Activated T-helper 1 cell treated with anti-CD3 and anti-CD28 coated beads, Interleukin-2, amount 50 U/mL, for 16 hours (primary cell): ENCODE measurements at places on chromosomes 1 and 21.
A peak's percentile ranks its signal among the peaks of the same experiment; 100 is the strongest.

- no peak for DNase-seq
Observed at GRCh38 chr1:75188892-75189291, 54.7 kb downstream of the LHX8 start.

DNA sequence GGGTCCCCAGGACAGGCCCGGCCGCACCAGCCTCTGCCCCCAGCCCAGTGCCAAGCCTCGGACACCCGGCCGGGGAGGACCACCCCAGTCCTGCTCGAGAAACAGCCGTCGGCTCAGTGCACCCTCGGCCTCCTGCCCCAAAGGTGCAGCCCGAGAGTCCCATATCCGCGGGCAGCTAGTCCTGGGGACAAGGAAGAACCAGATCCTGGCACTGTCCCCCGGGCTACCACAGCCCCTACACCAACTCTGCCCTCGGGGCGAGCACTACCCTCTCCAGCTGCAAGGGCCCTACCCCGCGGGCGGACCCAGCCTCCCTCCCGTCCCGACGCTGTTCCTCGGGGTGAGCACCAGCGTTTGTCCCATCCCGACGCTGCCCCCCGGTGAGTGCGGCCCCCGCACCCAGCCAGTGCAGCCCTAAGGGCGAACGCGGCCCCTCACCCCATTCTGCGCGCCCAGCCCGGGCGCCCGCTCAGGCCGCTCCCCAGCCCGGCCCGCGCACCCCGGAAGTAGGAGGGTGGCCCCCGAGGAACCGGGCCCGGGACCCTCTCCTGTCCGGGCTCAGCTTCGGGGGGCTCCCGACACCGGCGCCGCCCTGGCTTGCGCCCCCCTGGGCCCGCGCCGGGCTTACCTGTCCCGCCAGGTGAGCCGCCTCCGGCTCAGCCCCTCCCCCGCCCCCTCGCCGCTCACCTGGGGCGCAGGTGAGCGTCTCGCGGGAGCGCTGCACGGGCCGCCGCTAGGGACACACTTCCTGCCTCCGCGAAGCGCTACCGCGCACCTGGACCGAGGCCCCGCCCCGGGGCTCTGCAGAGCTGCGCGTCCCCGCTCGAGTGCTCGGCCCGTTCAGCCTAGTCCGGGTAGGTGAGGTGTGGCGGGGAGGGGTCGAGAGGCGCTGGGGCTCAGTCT, at the start of gene KDF1:
Gene KDF1, minus strand, starts transcription at position 747 of the 903 bp plus-strand sequence. CDS start 8,088 bp downstream, outside the sequence.
- DNase-seq = peak; percentile 28

DNA sequence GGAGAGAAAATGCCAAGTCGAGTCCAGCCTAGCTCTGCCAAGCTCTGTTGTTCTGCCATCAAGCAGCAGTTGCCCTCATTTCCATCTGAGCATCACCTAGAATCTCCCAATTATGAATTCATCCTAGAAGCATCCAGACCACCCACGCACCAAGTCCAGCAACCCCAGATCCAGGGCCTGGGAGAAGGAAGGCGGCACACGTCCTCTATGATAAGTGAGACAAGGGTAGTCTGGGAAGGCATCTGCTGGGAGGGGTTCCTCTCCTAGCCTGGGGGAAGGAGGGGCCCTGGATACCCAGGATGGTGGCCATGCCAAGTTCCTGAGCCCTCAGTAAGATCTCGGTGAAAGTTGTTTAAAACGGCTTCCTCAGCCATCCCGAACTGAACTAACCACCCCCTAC, 70.7 kb downstream of the VWA5B1 start:
- DNase-seq = no peak

GRCh38 chr1:214698559-214698958, 95.6 kb downstream of the CENPF start:
- no peak for DNase-seq

- no peak for DNase-seq
Observed at GRCh38 chr1:211756471-211757020, 74.0 kb downstream of the LPGAT1 start.

DNA sequence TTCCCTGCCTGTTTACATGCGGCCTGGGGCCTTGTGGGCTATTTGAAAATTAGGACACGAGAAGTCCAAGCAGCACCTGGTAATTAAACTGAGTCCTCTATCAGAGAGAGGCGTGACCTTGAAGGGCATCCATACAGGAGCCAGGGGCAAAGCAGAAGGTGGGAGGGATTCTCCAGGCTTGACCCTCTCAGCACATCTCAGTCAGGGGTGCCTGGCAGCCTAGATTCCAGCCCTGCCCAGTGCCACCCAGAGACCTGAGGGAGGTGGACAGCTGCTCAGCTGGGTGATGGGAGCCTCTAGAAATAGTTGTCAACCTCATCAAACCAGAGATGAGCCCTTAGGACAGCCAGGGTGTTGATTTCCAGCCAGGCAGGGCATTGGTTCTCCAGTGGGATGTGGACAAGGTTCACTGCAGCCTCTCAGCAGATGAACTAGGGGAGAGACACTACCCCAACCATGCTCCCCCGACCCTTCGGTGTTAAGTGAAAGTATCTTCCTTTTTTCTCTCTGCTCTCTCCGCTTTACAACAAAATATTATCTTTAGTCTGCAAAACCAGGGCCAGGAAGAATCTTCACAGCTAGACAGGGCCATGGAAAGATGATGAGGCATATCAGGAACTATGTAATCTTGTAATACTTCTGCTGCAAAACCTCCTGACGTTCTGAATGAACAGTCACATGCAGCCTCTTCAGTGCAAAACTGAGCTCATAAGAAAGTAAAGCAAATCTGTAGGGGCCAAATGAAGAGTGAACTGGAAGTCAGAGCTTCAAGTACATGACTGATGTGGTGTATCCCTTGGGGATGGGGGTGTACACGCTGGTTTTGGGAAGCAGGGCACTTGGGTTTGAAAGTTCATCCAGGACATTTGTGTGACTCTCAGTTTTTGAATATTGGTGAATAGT, 35.9 kb upstream of the ATP5PO start:
- DNase-seq = no peak

- no peak for DNase-seq
Observed at GRCh38 chr1:110107867-110108469, 4.3 kb upstream of the UBL4B start.

GRCh38 chr21:34009193-34009592, 64.2 kb upstream of the MRPS6 start:
- no peak for DNase-seq

- no peak for DNase-seq
Observed at GRCh38 chr1:14366091-14367018, 232.1 kb upstream of the KAZN start.

DNA sequence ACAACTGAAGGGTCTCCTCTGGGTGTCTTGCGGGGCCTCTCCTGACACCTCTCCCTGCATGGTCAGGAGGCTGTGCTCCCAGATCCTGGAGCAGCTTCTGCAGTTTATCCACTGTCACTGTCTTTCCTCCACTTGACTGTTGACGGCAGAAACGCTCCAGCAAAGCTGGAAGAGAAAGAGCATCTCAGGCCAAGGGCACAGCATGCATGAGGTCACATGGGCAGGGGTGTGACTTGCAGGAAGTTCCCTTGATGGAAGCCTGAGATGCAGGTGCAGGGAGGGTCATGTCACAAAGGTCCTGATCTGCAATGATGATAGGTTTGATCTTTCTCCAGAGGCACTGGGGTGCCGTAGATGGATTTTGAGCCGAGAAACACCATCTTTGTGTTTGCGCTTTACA, 23.3 kb downstream of the SLC44A3 start:
- no peak for DNase-seq

DNA sequence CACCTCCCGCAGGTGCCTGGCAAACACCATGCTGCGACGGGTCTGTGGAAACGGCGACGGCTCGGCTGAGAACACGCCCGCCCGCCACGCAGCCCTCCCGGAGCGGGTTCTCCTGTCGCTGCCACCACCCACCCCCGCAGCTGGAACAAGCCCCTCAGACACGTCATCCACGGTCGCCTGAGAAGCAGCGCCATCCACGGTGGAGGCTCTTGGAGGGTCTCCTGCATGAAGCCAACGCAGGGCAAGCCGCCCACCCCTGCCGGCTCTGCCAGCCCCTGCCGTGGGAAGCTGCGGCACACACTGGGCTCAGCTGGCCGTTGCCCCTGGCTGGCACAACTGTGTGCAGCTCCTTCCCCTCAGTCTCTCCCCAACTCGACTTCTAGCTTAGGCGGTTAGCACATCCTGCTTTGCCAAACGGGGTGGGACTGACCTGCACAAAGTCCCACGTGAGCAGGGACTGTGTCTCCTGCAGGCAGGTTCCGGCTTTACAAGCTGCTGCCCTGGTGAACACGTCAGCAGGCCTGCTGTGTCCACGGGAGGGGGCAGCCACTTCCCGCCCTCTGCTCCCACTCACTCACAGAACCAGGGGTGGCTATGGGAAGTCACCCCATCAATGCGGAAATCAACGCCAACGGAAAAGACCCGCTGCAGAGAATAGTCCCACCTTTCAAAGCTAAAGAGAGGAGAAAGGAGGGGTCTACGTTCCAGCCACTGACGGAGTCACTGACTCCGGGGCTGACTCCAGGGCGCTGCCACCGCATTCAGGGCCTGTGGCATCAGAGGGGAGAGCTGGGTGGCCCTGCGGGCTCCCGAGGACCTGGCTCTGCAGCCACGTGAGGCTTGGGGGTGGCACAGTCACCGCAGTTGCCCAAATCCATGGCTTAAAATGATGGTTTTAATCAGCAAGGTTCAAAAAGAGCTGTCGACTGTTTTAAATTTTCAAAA, 10.3 kb downstream of the POFUT2 start:
- no peak for DNase-seq

GRCh38 chr21:32132881-32133280, 146.0 kb downstream of the MIS18A start:
- no peak for DNase-seq

GRCh38 chr1:84776639-84777038, 86.4 kb upstream of the SSX2IP start:
- DNase-seq = no peak

DNA sequence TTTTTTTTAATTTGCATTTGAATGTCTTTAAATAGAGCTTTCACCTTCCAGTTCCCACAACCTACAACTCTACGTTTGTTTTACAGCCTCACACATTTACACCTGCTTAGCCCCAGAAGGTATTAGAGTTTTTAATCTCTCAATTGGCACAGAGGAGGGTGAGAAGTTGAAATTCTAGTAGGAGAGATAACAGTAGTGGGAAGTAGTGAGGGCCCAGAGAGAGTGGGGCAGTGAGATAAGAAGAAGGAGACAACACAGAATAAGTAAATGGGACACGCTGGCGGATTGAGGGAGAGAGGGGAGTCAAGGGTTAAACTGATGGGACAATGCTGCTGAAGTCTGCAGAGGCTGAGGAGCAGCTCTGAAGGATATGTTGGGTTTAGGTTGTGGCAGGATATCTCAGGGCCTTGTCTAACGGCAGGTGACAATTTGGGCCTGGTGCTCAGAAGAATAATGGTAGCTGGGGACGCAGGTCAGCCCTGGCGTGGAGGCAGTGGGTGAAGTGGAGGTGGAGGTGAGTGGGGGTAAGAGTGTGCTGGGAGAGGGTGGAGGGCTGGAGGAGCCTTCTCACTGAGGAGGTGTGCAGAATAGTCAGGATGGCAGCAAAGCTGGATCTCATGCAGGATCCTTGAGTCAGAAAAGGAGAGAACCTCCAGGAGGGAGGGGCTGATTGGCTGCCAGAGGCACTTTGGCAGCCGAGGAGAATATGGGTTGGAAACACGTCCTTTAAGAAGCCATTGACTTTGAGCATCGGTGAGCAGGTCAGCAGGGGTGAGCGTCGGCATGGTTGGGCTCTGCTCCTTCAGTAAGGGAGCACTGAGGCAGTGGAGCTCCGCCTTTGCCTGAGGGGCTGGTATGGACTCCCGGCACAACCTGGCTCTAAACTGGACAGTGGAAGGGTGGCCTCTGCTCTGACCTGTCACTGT, 72.9 kb downstream of the SYT6 start:
- no peak for DNase-seq

DNA sequence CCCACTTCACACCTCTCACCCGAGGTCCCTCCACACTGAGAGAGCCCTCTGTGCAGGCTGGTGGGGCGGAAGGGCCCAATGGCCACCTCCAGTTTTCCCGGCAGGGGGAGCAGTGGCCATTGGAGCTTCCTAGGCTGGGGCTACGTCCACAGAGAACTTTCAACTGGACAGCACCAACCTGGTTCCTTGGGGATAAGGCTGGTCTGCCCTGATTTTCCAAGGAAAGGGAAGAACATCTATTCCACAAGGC, 20.3 kb upstream of the LAPTM5 start:
- DNase-seq = no peak

- no peak for DNase-seq
Observed at GRCh38 chr1:161952607-161953172, 71.0 kb downstream of the OLFML2B start.

GRCh38 chr1:94552071-94552586, 10.6 kb upstream of the F3 start:
- no peak for DNase-seq

- no peak for DNase-seq
Observed at GRCh38 chr1:232285138-232285537, 344.8 kb downstream of the SIPA1L2 start.

DNA sequence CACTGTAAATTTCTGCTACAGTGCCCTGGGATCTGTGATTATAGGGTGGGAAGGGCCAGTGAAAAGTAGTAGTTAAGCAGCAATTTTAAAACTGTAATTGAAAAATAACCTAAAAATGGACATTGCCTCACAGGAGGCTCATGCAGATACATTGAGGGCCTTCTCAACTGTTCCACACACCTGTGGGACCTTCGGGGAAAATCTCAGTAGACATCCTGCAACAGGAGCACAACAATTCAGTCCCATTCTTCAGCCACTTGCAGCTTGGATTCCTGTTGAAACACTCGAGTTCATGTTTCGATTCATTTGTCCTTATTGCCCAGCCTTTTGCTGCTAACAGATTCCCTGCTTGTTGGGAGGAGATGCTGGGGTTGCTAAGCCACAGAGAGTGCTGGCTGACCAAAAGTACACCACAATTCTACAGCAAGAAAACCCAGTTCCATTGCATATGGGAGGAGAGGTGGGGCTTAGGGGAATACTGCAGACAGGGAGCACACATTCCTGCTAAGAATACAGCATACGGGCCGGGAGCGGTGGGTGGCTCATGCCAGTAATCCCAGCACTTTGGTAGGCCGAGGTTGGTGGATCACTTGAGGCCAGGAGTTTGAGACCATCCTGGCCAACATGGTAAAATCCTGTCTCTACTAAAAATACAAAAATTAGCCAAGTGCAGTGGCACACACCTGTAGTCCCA, 4.5 kb downstream of the TMCC2 start:
- no peak for DNase-seq

- no peak for DNase-seq
Observed at GRCh38 chr1:173954179-173954578, 37.1 kb upstream of the SERPINC1 start.

DNA sequence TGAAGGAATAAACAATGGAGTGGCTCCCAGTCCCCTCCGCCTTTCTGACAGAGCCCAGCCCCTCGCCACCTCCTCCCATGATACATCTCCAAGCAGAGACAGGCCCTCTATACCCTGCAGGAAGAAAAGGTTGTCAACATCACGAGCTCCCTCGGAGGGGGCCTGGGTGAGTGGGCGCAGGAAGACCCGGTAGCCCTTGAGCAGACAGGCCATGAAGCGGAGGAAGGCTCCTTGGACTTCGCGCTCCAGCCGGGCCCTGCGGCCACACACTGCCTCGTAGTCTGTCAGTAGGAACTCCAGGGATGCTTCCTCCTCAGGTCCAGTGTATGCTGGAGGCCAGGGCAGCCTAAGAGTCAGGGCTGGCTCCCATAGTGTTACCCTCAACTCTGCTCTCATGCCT, 7.0 kb downstream of the DENND4B start:
- DNase-seq = no peak
